ENCODE measurements at places on chromosomes 13 and 19.

- H3K4me3 ChIP-seq: no peak overlapping the region
- H3K27ac ChIP-seq: no peak overlapping the region
- DNase-seq: no peak
- H3K27me3 ChIP-seq: no peaks in the 10 kb centered on the region
- no peaks in the 10 kb centered on the region for H3K36me3 ChIP-seq
- H3K4me1 ChIP-seq: no peaks in the 10 kb centered on the region
Observed at GRCh38 chr13:50438351-50438750, 405.1 kb downstream of the DLEU7 start.

- no peak for DNase-seq
- H3K4me1 ChIP-seq: peaks cover 27% of the 10 kb centered on the region
- no peak overlapping the region for H3K27ac ChIP-seq
- H3K27me3 ChIP-seq: no peaks in the 10 kb centered on the region
Observed at GRCh38 chr13:59658738-59659330, 504.9 kb downstream of the DIAPH3 start.

DNA sequence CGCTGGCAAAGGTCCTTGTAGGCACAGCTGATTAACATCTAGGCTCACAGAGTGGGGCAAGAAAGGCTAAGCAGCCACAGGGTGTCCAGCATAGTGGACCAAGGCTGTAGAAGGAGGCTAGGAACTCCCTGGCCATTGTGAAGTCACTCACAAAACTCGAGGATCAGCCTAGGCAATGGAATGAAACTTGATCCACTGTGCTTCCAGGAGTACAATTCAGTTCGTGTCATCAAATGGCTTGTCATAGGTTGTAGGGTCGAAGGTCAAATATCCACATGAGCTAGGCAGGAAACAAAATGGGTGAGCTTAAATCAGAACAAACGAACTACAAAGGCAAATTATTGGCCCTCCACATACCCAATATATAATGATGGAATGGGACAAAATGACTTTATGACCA is 4.4 kb upstream of the FAM187B start:
- peak; percentile 21 for DNase-seq
- no peak overlapping the region for H3K4me3 ChIP-seq
- H3K27me3 ChIP-seq: no peaks in the 10 kb centered on the region
- no peak overlapping the region for H3K27ac ChIP-seq
- no peaks in the 10 kb centered on the region for H3K36me3 ChIP-seq

- no peaks in the 10 kb centered on the region for H3K27me3 ChIP-seq
- H3K36me3 ChIP-seq: no peaks in the 10 kb centered on the region
- DNase-seq: no peak
- H3K4me3 ChIP-seq: no peak overlapping the region
- H3K4me1 ChIP-seq: no peaks in the 10 kb centered on the region
Observed at GRCh38 chr13:21964686-21965085, 293.8 kb downstream of the FGF9 start.

- no peak overlapping the region for H3K27ac ChIP-seq
- no peak for DNase-seq
- H3K36me3 ChIP-seq: no peaks in the 10 kb centered on the region
- H3K4me1 ChIP-seq: peaks cover 36% of the 10 kb centered on the region
- no peak overlapping the region for H3K4me3 ChIP-seq
- H3K27me3 ChIP-seq: no peaks in the 10 kb centered on the region
Observed at GRCh38 chr13:72505376-72505775, 222.1 kb downstream of the MZT1 start.

DNA sequence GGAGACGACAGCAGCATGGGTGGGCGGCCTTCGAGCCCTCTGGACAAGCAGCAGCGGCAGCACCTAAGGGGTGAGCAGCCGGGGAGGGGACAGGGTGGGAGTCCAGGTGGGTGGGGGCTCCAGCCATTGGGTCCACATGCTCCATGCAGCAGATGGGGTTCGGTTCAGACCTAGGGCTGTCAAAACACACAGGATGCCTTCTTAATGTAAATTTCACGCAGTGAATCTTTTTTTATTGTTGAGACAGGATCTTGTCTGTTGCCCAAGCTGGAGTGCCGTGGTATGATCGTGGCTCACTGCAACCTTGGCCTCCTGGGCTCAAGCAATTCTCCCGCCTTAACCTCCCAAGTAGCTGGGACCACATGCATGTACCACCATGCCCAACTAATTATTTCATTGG is 15.9 kb downstream of the PGLS start:
- H3K4me3 ChIP-seq: no peak overlapping the region
- H3K27me3 ChIP-seq: peaks cover 4% of the 10 kb centered on the region
- H3K36me3 ChIP-seq: no peaks in the 10 kb centered on the region

- no peaks in the 10 kb centered on the region for H3K27me3 ChIP-seq
- H3K27ac ChIP-seq: no peak overlapping the region
- H3K4me3 ChIP-seq: no peak overlapping the region
- no peak for DNase-seq
- H3K36me3 ChIP-seq: no peaks in the 10 kb centered on the region
Observed at GRCh38 chr13:61453121-61453520, 37.5 kb upstream of the PCDH20 start.

DNA sequence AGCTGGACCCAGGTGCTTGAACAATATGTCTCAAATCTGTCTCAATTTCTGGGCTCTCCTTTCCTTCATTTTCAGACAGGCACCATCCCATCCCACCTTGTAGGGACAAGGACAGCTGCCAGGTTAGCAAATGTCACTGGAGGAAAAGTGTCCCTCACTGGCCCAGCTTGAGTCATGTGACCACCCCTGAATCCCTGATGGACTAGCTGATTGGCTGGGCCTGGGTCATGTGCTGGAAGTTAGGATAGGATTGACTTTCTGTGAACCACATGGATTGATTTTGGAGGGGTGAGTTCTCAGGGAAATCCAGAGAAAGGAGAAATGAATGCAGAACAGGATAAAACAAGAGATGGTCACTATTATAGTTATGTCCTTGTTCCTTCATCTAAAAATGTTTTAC is 28.2 kb upstream of the FXYD3 start:
- no peak overlapping the region for H3K27ac ChIP-seq
- no peaks in the 10 kb centered on the region for H3K27me3 ChIP-seq
- DNase-seq: no peak
- peaks cover 31% of the 10 kb centered on the region for H3K4me1 ChIP-seq
- no peak overlapping the region for H3K4me3 ChIP-seq

GRCh38 chr19:50485284-50485955 is 8.8 kb upstream of the GARIN5A start:
- H3K36me3 ChIP-seq: no peaks in the 10 kb centered on the region
- H3K27ac ChIP-seq: no peak overlapping the region
- H3K4me3 ChIP-seq: no peak overlapping the region

GRCh38 chr19:21321996-21322395 is 7.2 kb downstream of the ZNF708 start:
- H3K27ac ChIP-seq: no peak overlapping the region
- peaks cover 23% of the 10 kb centered on the region for H3K4me1 ChIP-seq
- no peaks in the 10 kb centered on the region for H3K27me3 ChIP-seq

- H3K4me1 ChIP-seq: peaks cover 39% of the 10 kb centered on the region
- no peaks in the 10 kb centered on the region for H3K36me3 ChIP-seq
- peak overlapping the region; percentile 86 for H3K4me3 ChIP-seq
- no peaks in the 10 kb centered on the region for H3K27me3 ChIP-seq
- peak overlapping the region; percentile 88 for H3K27ac ChIP-seq
- peak; percentile 17 for DNase-seq
Observed at GRCh38 chr13:39038569-39039030, 344 bp downstream of the NHLRC3 start.

DNA sequence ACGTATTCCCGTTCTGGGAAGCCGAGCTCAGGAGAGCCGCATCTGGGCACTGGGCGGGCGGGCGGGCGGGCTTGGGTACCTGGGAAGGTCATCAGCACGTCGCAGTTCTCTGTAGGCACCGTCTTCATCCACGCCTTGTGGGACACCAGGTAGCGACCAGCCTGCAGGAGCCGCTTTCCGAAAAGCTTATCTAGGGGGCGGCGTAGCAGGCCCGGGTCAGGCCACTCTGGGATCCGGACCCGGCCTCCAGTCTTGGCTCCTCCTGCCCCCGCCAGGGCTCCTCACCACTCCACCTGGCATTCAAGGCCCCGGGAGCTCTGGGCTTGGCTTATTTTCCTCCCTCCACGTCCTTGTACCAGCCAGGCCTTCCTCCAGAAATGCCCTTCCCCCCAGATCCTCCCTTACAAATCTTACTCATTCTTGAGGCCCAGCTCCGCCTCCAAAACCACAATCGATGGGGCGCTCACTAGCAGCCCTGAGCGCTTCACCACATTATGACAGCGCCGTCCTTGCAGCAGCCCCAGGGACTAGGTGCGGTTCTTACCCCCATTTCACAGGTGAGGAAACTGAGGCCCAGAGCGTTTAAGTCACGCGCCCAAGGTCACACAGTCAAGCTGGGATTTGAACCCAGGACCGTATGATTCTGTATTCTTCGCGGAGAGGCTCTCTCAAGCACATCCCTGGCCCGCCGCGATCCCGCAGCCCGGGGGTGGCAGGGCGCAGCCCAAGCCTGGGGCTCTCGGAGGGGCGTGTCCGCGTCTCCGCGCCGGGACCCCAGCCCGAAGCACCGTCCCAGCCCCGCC is 843 bp downstream of the ANO8 start:
- H3K4me3 ChIP-seq: peak overlapping the region; percentile 70
- no peaks in the 10 kb centered on the region for H3K27me3 ChIP-seq
- H3K27ac ChIP-seq: peak overlapping the region; percentile 68
- H3K4me1 ChIP-seq: peaks cover 48% of the 10 kb centered on the region
- DNase-seq: no peak

GRCh38 chr19:5890099-5890498 is 13.5 kb downstream of the NDUFA11 start:
- no peak for DNase-seq
- H3K27me3 ChIP-seq: no peaks in the 10 kb centered on the region
- H3K27ac ChIP-seq: no peak overlapping the region
- H3K4me3 ChIP-seq: no peak overlapping the region
- peaks cover 6% of the 10 kb centered on the region for H3K36me3 ChIP-seq
- H3K4me1 ChIP-seq: peaks cover 56% of the 10 kb centered on the region

- no peaks in the 10 kb centered on the region for H3K36me3 ChIP-seq
- H3K4me1 ChIP-seq: no peaks in the 10 kb centered on the region
- no peak overlapping the region for H3K4me3 ChIP-seq
- no peak for DNase-seq
Observed at GRCh38 chr13:112626761-112627160, 38.8 kb upstream of the TUBGCP3 start.

- H3K4me3 ChIP-seq: no peak overlapping the region
- no peak for DNase-seq
- H3K36me3 ChIP-seq: peaks cover 6% of the 10 kb centered on the region
- no peaks in the 10 kb centered on the region for H3K27me3 ChIP-seq
Observed at GRCh38 chr13:45003417-45003816, 14.1 kb downstream of the GPALPP1 start.

GRCh38 chr13:46812301-46812797 is 15.4 kb upstream of the ESD start:
- no peaks in the 10 kb centered on the region for H3K27me3 ChIP-seq
- no peaks in the 10 kb centered on the region for H3K4me1 ChIP-seq
- no peak overlapping the region for H3K4me3 ChIP-seq
- H3K27ac ChIP-seq: no peak overlapping the region

DNA sequence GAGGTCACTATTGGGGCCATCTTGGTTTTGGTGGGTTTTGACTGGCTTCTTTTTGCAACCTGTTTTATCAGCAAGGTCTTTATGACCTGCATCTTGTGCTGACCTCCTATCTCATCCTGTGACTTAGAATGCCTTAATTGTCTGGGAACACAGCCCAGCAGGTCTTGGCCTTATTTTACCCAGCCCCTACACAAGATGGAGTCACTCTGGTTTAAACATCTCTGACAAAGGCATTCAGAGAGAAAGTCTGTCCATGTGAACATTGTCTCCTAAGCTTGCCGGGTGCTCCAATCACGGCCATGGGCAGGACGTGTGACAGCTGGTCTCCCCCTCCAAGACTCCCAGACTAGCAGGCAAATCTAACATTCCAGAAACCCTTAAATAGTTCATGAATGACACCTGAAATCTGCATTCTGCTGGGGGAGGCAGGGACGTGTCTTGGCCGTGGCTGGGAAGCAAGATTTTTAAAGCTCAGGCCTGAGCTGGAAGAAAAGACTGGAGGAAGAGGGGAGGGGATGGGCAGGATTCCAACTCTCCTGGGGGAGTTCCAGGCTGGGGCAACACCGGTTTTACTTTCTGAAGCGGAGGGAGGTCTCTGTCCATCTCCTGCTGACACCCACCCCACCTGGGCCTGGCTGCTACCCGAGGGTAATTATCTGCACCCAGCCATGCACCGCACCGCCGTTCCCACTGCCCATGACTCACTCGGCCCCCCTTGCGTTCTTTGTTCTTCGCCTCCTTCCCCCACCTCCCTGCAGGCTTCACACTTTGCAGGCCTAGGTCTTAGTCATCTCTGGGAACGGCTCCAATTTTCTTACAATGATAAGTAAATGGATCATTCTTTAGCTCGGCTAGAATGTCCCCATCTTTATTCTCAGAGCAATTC is 11.6 kb upstream of the OR1M1 start:
- peak; percentile 65 for DNase-seq
- H3K4me3 ChIP-seq: no peak overlapping the region
- H3K27ac ChIP-seq: no peak overlapping the region

- H3K4me3 ChIP-seq: no peak overlapping the region
- H3K27me3 ChIP-seq: peaks cover 21% of the 10 kb centered on the region
- DNase-seq: no peak
- H3K4me1 ChIP-seq: no peaks in the 10 kb centered on the region
- no peaks in the 10 kb centered on the region for H3K36me3 ChIP-seq
Observed at GRCh38 chr19:17685451-17686022, 2.6 kb downstream of the UNC13A start.

DNA sequence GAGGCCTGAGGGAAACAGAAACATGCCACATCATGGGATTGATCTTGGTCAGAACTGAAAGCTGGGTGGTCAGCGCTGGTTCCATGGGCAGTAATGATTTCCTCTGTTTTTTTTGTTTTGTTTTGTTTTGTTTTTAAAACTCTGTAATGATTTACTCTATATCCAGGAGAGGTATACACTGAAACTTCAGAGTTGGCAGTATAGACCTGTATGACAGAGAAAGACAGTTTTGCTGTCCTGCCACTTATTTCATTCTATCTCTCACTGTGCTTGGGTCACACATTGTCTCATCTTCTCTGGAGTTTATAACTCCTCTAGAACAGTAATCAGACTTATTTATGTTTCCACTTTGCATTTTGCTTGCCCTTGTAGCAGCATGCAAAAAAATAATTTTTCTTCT is 105.1 kb upstream of the SLITRK1 start:
- no peaks in the 10 kb centered on the region for H3K36me3 ChIP-seq
- no peaks in the 10 kb centered on the region for H3K4me1 ChIP-seq

- peak; percentile 68 for DNase-seq
- no peaks in the 10 kb centered on the region for H3K27me3 ChIP-seq
- H3K4me3 ChIP-seq: peak overlapping the region; percentile 53
- peaks cover 35% of the 10 kb centered on the region for H3K4me1 ChIP-seq
Observed at GRCh38 chr19:15562861-15563260, 52.2 kb upstream of the CYP4F8 start.

GRCh38 chr19:15116856-15117255 is 9.7 kb downstream of the SYDE1 start:
- H3K4me1 ChIP-seq: peaks cover 12% of the 10 kb centered on the region
- H3K36me3 ChIP-seq: peaks cover 41% of the 10 kb centered on the region
- H3K27ac ChIP-seq: no peak overlapping the region
- H3K4me3 ChIP-seq: no peak overlapping the region

All from HepG2 (cell line).